ENCODE measurements at places on chromosomes 6 and 20.

DNA sequence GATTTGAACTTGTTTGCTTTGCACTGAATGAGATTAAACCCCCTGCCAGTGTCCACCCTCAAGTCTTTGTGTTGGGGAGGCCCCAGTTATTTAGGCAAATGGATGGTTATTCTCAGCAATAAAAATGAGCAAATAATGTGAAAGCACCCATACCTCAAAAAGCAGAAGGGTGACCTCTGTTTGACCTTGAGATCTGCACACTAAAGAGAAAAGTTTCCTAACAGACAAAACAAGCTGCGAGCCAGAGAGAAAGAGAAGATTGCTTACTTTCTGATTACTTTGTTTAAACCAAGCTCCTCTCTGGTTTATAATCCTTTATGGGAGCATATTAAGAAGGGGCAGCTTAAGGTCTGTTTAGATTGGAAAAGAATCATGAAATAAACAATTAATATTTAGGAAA lies 30.4 kb upstream of the TRERF1 start:
- ATAC-seq = no peak

DNA sequence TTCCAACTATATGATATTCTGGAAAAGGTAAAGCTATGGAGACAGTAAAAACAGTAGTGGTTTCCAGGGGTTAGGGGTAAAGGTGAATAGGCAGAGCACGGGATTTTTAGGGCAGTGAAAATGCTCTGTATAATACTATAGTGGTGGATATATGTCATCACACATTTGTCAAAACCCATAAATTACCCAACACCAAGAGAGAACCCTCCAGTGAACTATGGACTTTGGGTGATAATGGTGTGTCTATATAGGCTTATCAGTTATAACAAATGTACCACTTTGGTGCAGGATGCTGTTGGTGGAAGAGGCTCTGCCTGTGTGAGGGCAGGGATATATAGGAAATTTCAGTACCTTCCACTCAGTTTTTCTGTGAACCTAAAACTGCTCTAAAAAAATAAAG lies 149.9 kb downstream of the GPX5 start:
- no peak for ATAC-seq

DNA sequence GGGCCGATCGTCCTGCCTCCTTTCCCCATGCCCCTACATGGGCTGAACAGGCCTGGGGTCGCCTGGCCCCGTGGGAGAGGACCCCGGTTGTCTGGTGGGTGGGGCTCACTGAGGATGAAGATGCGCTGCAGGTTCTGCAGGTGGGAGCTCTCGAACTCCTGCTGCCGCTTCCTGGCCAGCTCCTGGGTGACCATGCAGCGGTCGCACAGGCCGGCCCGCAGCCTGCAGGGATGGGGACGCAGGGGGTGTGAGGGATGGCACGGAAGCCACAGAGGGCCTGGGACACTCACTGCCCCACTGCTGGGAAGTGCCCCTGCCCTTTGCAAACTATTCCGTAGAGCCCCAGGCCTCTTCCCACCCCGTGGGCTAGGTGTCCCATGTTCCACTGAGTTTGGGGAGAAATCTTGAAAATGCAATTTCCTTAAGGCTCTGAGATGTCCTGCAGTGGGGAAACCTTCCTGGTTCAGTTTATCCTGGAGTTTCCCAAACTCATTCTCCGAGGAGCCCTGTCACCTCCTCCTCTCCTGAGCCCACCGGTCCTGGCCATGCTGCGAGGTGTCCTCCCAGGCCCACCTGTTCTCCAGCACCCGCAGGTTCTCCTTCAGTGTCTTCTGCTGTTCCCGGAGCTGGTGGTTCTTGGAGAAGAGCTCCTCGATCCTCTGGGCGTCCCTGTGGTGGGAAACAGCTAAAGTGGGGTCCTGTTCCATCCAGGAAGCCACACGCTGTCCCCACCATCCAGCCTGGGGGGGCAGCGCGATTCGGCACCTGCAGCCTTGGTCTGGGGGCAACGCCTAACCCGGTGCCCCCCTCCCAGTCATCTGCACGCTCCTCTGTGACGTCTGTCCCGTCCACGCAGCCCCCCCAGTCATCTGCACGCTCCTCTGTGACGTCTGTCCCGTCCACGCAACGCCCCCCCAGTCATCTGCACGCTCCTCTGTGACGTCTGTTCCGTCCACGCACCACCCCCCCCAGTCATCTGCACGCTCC lies 9.9 kb upstream of the CABLES2 start:
- no peak for ATAC-seq

DNA sequence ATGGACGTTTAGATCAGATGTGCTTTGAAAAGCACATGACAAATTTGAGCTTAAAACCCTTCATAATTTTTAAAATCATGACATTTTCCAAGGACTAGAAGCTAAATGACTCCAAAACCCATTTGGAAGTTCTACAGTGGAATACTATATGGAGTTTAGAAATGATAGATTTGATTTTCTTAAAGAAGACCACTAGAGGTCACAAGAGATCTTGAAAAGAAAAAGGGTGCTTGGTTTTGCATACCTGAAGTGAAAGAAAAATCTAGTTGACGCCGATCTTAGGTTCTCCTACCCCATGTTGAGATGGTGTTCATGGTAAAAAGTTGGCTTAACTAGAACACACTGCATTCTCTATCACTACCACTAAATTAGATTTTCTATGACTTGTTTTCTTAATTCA lies 31.5 kb downstream of the CFAP61 start:
- peak; percentile 51 for ATAC-seq

- ATAC-seq = no peak
Measured at GRCh38 chr20:48129345-48129942, 344.2 kb upstream of the SULF2 start.

GRCh38 chr6:105300090-105300489 lies 102.8 kb downstream of the PREP start:
- ATAC-seq = no peak

DNA sequence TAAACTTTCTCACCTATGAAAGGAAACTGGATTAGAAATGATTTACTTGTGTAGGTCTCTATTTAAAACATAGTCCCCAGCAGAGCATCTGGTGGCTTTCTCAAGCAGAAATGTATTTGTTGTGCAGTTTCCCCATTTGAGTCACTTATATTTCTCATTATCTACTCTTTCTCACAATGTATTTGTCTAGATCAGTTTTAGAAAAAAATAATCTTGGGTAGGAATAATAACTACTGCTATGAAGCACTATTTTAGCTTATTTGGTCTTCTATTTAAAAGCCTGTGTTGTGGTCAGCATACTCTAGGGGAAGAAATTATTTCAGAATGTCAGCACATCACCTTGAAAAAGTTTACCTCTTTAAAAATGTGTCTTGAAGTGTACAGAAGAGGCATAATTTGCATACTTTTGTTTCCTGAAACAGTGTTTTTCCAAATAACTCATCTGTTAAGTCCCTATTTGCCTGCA lies 60.9 kb upstream of the PRL start:
- no peak for ATAC-seq

- no peak for ATAC-seq
Measured at GRCh38 chr6:111417181-111417585, 65.8 kb downstream of the REV3L start.

DNA sequence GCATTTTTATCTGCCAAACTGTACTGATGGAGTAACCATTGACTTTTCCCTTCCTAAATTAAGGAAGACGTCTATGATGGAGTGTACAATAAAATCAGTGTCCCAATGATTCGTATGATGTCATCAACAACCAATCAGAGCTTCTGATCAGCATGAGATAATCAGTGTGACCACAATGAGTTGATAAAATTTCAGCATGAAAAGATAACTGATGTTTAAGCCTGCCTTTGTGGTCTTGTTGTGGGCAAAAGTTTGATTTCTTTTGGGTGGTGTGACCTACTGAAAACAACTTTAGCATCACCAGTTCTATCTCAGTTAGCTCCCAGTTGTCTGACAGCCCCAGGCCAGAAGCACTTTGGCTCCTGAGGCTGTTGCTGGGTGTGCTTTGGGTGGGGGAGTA lies 3.3 kb downstream of the PCIF1 start:
- ATAC-seq = no peak

DNA sequence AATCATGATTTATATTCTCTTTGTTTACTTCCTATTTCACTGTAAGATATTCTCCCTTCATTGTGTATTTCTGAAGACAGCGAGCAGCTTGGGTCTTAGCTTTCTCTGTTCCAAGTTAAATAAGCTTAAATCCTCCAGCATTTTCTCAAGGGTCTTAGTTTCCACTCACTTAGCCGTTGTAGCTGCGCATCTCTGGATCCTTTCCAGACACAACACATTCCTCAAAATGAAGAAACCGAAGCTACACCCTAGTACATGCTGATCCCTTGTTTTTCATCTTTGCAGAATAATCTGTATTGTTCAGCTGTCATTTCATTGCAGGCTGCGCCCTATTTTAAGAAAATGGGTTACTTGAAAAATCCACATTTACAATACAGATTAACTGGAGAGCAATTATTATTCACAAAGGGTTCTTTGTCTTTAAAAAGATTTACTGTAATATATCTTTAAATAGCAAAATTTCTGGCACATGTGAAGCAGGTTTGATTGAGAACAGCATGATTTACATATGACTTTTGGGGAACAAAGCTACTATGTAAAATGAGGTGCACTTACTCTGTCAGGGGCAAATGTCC lies 375.8 kb downstream of the QKI start:
- ATAC-seq = no peak

- ATAC-seq = no peak
Measured at GRCh38 chr6:150271501-150272263, 97.1 kb upstream of the IYD start.

GRCh38 chr6:137867685-137868509 lies 838 bp downstream of the TNFAIP3 start:
- peak; percentile 16 for ATAC-seq

- no peak for ATAC-seq
Measured at GRCh38 chr20:2301164-2301622, 5.4 kb downstream of the TGM3 start.

DNA sequence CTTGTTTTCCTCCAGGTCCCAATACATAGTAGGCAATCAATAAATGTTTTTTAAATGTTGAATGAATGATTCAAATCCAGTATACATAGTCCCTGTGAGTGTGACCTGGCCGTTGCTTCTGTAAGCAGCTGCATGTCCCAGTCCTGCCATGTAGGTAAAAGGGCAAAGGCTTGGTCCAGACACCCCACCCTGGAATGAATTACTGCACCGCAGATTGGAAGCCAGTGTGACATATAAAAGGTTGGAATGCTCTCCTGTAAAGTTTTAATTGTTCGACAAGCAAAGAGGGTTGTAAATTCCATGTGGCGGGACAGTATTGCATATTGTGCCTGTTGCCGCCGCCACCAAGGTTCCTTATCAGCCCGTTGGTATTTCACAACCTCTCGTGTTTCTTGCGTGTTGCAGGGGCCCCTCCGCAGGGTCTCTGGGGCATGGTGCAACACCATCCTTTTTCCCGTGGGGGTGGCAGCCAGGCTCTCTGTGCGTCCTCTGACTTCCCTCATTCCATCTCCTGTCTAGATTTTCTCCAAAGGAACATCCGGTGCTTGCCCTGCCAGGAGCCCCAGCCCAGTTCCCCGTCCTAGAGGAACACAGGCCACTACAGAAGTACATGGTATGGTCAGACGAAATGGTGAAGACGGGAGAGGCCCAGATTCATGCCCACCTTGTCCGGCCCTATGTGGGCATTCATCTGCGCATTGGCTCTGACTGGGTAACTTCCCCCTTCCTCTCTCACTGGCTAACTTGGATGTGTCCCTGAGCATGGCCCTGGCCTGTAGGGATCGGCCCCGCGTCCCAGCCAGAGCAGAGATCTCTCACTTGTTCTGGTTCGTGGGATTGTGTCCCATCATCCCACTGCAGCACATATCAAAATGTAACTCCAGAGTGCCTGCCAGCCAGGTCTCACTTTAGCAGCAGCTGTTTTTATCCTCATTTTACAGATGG lies 20.3 kb downstream of the POFUT1 start:
- no peak for ATAC-seq

Data from activated T-helper 17 cell treated with anti-CD3 and anti-CD28 coated beads, Interleukin-2, amount 50 U/mL, for 72 hours (primary cell).